ENCODE measurements at places on chromosomes 4 and X.

- DNase-seq: no peak
Measured at GRCh38 chr4:2933566-2934076, 29.6 kb downstream of the NOP14 start.

DNA sequence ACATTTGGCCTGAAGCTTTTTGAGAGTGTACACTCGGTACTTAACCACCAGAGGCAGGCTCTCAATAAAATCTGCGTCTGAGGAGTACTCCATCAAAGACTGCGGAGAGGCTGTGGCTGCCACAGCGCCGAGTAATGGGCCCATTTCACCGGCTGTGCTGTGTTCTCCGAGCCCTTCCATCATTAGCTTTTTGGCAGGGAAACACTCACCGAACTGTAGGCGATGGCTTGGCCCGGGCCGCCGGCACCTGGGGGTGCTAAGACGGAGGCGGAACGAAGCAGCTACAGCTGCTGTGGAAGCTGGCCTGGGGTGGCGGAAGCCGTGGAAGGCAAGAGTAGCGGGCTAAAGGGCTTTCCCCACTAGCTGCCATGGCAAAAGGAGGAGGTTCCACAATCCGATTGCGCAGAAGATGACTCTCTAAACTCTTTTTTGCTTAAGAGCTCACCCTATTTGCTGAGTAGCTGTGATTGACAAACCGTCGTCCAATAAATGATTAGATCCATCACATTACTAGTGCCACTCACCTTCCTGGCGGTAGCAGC, 48.5 kb upstream of the PABPC1L2A start:
- no peak for DNase-seq

- no peak for DNase-seq
Measured at GRCh38 chrX:137178392-137178791, 144.6 kb upstream of the GPR101 start.

- no peak for DNase-seq
Measured at GRCh38 chrX:111759686-111760085, 78.7 kb downstream of the ALG13 start.

GRCh38 chrX:68532831-68533533, 34.1 kb downstream of the YIPF6 start:
- no peak for DNase-seq

GRCh38 chrX:63128509-63128908, 222.6 kb downstream of the SPIN4 start:
- peak; percentile 1 for DNase-seq

GRCh38 chrX:153057281-153057680, 1.0 kb downstream of the PNMA3 start:
- DNase-seq: no peak

GRCh38 chr4:147791865-147792264, 60.0 kb downstream of the ARHGAP10 start:
- no peak for DNase-seq

DNA sequence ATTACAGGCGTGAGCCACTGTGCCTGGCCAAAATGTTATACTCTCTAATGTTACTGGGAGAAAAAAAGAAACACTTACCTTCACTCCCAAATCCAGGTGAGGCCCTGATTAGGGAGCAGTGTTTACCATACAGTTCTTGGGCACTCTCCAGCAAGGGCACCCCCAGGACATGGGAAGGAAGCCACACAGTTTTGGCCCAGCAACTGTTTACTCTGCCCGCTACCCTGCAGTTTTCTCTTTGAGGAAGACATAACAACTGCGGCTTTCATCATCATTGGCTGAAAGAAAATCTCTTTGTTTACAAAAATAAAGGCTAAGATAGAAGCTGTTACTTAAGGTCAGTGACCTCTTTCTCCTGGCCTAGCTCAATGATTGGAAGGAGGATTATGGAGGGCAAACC, 145.5 kb upstream of the DUSP21 start:
- DNase-seq: no peak

- DNase-seq: no peak
Measured at GRCh38 chrX:156002507-156002906, 5.0 kb downstream of the IL9R start.

DNA sequence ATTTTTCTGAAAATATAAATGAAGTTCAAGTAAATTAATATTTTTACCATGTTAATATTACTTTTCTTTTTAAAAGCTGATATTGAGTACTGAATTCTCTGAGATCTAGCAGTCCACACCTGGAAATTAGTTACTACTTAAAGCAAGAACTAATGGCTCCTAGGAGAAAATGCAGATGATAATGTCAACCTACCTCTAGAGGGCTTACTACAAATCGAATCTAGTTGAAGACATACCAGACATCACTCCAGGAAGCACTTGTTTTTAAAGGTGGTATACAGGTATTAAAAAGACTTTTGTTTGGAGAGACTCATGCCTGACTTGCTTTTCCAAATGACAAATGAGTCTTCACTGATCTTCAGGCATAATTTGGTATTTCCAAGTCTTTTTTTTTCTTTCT, 516.4 kb upstream of the BOD1L1 start:
- no peak for DNase-seq

- no peak for DNase-seq
Measured at GRCh38 chr4:78880874-78881492, 58.3 kb downstream of the PAQR3 start.

DNA sequence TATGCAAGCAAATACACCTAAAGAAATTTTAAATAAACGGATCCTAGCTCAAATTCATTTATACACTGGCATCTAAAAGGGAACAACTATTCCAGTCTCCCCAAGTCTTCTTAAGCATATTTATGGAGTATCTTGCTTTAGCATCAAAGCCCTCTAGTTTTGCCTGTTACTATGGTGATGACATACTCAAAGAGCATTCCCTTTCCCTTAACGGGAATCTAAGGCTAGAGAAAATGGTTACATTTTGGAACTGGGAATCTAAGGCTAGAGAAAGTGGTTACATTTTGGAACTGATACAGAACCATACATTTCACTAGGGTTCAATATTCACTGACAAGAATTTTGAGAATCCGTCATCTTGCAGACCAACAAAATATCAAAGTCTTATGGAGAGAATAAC, 271.2 kb downstream of the CHIC1 start:
- no peak for DNase-seq

DNA sequence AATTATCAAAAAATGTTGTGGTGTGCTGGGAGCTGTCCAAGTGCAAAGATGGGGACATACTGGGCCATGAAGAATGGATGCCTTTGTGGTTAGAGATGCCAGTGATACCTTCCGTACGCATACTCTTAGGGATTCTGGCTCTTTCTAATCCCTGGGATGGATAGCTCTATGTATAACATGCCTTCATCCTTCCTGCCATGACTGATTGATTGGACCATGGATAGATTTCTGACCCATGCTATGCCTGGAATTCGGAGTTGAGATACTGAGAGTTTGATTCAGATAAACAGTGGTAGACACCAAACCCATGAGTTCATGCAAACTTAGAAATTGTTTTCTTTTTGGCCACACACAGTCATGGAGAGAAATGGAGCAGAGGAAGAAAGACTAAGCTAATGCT, 147.2 kb upstream of the WDFY3 start:
- DNase-seq: no peak

DNA sequence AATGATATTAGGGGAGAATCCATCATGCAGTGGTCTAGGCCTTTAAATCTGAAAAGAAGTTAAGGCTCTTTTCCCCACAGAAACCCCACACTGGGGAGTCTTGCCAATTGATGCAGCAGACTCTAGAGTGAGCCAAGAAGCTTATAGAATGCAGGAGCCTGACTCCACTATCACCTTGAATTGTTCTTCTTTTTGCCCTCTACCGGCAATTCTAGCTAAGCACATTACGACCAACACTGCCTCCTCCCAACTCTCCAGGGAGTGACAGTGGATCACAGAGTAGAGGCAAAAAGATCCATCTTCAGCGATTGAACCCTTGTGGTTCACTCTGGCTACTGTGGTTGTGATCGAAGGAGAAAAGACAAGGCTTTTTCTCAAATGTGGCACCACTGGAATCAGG, 331.5 kb downstream of the NKX6-1 start:
- DNase-seq: no peak

- DNase-seq: no peak
Measured at GRCh38 chrX:42087960-42088359, 164.6 kb upstream of the CASK start.

DNA sequence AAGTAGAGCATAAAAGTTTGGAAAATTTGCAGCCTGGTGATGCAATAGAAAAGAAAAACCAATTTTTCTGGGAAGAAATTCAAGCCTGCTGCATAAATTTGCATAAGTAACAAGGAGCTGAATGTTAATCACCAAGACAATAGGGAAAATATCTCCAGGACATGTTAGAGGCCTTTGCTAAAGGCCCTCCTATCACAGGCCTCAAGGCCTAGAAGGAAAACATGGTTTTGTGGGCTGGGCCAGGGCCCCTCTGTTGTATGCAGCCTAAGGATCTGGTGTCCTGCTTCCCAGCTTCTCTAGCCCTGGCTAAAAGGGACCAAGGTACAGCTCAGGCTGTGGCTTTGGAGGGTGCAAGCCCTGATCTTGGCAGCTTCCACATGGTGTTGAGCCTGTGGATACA, 6.2 kb upstream of the RTL3 start:
- no peak for DNase-seq

DNA sequence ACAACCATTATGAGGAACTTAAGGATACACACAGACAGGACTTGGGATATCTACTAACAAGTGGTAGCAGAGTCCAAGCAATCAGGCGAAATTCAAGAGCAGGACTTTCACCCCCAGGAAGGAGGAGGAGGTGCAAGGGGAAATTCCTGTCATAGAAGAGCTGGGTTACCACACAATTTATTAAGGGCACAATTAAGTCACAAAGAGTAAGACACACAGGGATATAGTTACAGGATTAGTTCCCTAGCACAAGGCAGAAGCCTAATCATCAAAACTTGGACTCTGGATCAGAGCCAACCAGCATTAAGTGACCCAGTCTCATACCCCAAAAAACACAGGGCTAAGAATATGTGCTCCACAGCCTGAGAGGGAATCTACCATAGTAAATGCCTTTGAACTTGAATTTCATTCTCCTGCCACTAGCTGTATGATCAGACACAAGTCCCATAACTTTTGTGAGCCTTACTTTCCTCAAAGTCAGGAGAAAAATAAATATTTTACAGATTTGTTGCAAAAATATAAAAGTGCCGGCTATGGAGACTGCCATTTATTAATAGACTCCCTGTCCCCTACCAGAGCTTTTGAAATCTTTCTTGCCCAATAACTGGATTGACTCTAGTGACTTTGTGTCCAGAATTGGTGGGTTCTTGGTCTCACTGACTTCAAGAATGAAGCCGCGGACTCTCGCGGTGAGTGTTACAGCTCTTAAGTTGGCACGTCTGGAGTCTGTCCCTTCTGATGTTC, 87.0 kb downstream of the SYNPO2 start:
- DNase-seq: no peak

GRCh38 chrX:153774576-153775292, 6.1 kb upstream of the SRPK3 start:
- DNase-seq: no peak

GRCh38 chr4:182354867-182355266, 111.7 kb downstream of the TENM3 start:
- DNase-seq: peak; percentile 25

GRCh38 chr4:154741922-154742850, 1.6 kb upstream of the LRAT start:
- DNase-seq: no peak

DNA sequence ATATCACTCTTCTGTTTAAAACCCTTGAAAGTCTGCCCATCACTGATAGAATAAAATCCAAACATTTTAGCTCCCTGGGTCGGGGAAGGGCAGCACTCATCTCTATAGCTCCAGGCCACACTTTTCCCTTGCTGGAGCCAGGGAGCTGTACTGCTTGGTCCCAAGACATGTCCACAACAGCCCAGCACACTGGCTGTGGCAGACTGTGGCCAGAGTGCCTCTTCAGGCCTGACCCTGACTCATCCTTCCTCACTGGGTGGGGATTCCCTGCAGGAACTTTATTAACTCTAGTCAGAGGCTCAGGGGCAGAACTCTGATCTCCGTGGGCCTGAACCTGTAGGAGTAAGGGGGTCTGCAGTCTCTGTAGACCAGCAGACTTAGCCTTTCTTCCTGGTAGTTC, 69.8 kb upstream of the CAPN6 start:
- DNase-seq: no peak

DNA sequence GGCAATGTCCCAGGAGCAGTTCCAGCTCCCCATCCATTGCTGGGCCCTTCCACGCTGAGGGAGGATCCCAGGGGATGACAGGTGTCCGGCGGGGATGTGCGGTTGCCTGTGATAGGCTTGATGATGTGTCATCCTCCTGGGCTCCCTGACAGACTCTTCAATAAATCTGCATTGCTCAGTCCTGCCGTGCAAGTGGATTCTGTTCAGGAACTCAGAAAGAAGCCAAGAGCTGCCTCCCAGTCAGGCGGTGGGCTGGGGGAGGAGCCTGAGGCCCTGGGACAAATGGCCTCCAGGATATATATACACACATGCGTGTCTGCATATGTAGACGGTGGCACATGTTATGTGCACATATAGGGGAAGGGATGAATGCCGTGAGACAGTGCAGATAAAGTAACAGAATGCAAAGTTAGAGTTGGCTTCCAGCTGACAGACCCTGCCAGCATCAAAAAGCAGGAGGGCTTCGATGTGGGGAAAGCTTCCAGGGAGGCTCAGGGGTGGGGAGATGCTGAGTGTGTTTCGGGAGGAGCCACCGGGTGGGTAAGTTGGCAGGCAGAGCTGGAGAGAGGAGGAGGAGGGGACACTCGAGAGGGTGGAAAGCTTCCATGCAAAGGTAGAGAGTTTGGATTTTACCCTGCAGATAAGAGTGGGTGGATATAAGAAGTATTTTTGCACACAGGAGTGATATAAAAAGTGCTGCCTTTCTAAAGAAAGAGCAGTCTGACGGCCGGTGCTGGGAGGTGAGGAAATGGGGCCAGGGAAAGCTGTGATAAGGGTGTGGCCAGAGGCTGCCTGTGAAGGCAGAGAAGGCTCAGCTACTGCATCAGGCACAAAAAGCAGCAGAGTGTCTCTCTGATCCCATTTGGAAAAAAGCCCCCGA, 28.5 kb upstream of the CRMP1 start:
- no peak for DNase-seq

GRCh38 chrX:69311936-69312670, 146.8 kb upstream of the PJA1 start:
- DNase-seq: no peak

- DNase-seq: no peak
Measured at GRCh38 chr4:110046588-110047049, 133.9 kb downstream of the EGF start.

GRCh38 chr4:105671301-105671700, 37.2 kb downstream of the INTS12 start:
- no peak for DNase-seq

- DNase-seq: no peak
Measured at GRCh38 chr4:69708211-69708610, 52.2 kb downstream of the SULT1B1 start.
